ENCODE measurements at places on chromosomes 1 and 21. TPM values are rescaled to one million over a fixed set of nuclear protein-coding genes. Genes with fewer than 3 reads are reported as not detected.
A peak's percentile ranks its signal among the peaks of the same experiment; 100 is the strongest.

GRCh38 chr1:54850069-54850730, 36.8 kb downstream of the DHCR24 start:
- no peak for DNase-seq

DNA sequence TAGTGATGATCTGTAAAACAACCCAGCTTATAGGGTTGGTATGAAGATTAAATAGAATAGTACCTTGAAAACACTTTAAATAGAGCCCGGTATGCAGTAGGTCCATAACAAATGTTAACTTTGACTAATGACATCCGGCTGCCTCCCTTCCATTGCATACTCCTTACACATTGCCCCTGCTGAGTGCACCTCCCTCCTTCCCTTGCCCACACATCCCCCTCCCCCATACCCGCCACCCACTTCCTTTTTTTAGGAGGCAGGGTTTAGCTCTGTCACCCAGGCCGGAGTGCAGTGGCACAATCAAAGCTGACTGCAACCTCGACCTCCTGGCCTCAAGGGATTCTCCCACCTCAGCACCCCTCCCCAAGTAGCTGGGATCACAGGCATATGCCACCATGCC, 24.4 kb upstream of the ZC3H12A start:
- no peak for DNase-seq

- no peak for DNase-seq
Measured at GRCh38 chr21:26457817-26458216, 115.3 kb downstream of the CYYR1 start.

GRCh38 chr1:245062741-245063305, 92.0 kb upstream of the KIF26B start:
- no peak for DNase-seq

- DNase-seq, result no peak
Measured at GRCh38 chr21:46226920-46227599, 1.5 kb downstream of the LSS start.

DNA sequence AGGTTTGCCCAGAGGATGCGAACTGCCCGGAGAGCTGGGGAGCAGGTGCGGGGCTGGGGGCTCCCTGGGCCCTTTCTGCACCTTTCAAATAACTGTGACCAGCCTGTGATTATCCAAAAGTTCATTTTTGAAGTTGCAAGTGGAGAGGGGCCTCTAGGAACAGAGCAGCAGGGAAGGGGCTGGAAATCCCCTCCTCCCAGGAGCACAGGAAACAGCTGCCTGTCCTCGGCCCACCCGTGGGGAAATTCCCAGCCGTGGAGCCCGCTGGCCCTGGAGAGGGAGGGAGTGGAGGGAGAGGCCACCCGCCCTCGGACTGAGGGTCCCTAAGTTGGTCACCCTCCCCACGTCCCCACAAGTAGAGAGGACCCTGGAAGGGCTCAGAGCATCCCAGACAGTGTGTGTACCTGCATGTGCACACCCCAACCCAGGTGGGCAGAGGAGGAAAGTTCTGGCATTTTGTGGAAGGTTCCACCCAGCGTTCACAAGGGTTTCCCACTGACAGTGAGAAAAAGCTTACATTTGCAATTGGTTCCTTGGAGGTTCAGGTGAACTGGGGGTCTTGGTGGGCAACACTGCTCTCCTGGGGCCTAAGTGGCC, 1.2 kb upstream of the TNFRSF4 start:
- DNase-seq, result no peak

DNA sequence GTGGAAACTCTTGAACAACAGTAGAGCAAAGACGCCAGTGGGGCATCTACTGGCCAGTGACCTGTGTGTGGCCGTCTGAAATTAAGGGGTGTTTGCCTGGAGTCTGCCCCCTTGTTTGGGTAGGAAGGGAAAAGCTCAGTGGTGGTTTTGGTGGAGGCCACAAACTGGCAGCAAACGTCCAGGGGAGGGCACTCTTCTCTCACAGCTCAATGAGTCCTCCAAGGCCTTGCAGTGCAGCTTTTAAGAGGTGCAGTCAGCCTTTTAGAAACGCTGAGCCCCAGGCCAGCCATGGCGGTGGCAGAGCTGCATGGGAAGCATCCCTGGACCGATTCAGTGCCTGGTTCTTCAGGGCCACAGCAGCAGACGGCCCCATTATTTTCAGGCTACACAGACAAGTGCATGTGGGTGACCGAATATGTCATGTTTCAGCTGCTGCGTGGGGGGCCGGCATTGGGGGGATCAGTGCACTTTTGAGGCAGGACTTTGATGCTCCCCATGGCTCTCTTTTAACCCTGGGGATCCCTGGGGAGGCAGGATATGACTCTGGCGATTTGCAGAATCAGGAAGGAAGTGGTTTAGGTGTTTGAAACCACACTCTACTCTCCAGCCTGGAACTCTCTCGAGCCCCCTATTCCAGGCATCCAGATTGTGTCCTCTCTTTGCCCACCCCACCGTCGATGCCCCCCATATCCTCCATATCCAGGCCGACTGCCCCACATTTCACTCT, 414.0 kb downstream of the PRDM2 start:
- peak; percentile 84 for DNase-seq

The RGS8 gene
- total RNA-seq, result 75.3 TPM

Measured in cerebellum (tissue), 4 donors.